ENCODE measurements at places on chromosomes 3 and 15. TPM values are rescaled to one million over a fixed set of nuclear protein-coding genes. Genes with fewer than 3 reads are reported as not detected.

DNA sequence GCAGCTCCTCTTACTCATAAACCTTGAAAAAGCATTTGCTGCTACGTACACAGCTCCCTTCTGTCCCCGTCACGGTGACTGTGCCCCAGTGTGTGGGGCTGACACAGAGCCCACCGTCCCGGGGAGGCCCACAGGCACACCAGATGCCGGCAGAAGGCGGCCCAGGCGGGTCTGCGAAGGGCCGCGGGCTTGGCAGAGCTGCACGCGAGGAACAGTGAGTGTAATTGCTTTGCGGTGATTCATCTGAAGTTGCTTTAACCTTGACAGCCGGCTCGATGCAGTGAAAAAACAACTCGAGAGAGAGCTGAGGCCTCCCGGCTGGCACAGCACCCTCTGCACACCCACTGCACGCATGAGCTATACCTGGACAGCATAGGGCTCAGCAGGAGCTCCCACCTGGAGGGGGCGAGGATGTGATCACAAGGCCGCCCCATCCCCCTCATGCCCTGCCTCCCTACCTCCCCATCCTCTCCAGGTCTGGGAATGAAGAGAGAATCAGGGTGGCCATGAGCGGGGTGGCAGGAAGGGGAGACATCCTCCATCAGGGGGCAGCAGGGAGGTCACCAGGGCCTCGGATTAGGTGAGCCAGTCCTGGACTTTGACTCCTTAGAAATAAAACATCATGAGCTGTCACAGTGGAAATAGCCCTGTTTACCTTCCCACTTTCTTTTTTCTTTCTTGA, 172.7 kb downstream of the MEGF11 start:
- DNase-seq: peak; percentile 78

- DNase-seq: no peak
Observed at GRCh38 chr15:60858511-60859070, 370.5 kb downstream of the RORA start.

- no peak for DNase-seq
Observed at GRCh38 chr3:171199473-171199829, 172.9 kb upstream of the SLC2A2 start.

DNA sequence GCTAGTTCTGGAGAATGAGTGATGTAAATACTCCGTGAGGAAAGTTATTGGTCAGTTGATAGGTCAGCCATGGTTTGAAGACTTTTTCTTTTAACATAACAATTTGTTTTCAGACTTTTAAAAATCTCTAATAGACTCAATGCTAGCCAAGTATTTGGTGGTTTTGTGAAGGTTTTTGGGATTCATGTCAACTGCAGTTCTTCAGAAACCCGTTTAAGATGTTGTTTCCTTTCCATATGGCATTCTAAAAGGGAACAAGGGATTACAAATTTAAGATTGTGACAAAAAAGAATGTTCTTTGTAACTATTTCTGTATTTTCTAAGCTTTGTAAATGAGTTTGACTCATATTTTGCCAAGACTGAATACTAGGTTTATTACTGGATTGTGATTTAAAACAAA, 281.7 kb upstream of the COL8A1 start:
- no peak for DNase-seq

- no peak for DNase-seq
Observed at GRCh38 chr3:108125550-108126071, 34.8 kb upstream of the CD47 start.

DNA sequence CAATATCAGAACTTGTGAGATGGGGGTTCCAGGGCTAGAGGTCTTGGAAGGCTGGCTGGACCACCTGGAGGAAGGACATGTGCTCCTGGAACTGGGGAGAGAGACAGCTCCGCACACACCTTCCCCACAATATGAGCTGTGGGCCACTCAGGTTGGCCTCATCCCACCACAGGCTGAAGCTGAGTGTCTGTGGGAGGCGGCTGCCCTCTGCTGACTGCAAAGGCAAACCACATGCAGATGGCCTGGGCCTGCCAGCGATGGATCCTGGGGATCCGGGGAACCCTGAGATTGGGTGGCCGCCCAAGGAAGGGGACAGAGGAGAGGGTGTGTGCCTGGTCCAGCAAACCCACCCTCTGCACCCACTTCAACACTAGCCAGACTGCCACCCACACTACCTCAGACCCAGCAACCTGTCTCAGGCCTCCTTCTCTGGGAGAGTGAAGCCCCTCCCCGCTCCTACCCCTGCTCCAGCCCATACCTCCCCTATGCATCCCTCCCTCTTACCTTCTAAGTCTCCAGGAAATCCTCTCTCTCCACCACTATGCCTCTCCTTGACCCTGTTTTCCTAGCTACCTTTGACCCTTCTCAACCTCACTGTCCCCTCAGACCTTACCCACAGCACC, 44.8 kb downstream of the CYP11A1 start:
- DNase-seq: peak; percentile 58

The AP4E1 gene
- 7.3 TPM for total RNA-seq

The EPM2AIP1 gene
- 24.6 TPM for total RNA-seq

DNA sequence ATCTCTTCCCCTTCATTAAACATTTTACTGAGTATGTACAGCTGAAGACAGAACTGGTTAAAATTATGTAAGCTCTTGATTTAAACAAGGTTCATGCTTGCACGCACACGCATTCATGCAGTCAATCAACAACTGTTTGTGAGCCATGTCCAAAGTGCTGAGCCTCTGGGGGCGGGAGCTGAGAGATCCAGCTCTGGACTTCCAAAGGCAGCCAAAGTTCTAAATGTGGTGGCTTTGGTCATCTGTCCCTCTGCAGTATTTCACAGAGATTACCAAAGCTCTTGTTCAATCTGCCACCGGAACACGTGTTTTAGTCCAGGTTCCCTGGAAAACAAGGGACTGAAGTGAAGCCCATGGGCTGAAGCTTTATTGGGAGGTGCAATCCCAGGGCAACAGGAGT, 52.4 kb upstream of the SNRPA1 start:
- no peak for DNase-seq

DNA sequence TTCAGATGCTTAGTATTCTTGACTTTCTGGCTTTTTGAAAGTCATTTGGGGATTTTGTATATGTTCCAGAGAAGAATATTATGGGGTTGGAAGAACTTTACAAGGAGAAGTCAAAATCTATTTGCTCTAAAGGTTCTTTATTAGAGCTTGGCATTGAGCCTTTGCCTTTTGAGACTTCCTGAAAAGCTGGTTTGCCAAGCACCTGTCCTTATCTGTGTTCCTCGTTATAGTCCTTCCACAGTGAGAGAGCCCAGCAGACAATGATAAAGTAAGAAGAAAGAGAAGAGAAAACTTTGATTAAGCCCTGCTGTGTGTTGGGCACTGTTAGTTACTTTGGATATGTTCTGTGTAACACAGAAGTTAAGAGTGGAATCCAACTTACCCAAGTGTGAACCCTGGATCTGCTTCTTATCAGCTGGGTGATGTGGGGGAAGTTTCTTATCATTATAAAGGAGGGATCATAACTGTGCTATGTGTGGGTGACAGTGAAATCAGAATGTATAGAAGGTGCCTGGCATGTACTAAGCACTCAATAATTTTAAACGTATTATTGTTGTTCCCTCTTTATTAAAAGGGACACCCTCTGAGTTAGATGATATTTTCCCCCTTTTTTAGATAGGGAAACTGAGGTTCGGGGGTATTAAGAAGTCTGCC, 44.3 kb upstream of the POLR2M start:
- DNase-seq: peak; percentile 42

GRCh38 chr3:62817678-62818077, 57.5 kb downstream of the CADPS start:
- no peak for DNase-seq

DNA sequence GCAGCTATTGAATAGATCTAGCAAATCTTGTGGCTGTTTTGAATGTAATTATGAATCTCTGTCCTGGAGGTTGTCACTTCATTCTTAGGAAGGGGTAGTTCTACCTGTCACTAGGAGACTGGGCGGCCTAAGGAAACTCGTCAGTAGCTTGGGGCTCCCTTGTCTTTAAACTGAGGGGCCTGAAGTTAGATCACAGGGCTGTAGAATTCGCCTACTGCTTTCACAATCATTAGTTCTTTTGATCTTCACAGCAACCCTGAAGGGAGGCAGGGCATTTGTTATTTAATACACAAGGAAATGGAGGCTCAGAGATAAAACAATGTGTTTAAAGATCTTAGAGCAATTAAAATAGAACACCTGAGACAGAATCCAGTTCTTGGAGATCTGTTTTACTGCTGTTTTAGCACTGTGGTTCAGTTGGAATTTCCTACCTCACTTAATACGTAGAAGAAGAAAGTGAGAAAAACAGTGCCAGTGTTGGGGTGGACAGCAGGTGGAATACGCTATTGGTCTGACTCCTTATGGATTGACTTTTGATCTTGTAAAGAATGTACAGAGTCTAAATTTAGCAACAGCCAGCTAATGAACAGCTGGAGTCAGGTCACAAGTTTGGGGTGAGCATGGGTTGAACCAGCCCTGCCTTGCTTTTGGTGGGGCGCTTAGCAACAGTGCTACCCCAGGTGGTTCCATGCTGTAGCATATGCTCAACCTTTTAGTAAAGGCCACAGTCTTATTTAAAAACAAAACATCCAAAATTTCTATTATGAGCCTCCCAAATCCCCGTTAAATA, 71.4 kb upstream of the BHLHE40 start:
- no peak for DNase-seq

The CSPG4 gene
- total RNA-seq: 20.5 TPM

DNA sequence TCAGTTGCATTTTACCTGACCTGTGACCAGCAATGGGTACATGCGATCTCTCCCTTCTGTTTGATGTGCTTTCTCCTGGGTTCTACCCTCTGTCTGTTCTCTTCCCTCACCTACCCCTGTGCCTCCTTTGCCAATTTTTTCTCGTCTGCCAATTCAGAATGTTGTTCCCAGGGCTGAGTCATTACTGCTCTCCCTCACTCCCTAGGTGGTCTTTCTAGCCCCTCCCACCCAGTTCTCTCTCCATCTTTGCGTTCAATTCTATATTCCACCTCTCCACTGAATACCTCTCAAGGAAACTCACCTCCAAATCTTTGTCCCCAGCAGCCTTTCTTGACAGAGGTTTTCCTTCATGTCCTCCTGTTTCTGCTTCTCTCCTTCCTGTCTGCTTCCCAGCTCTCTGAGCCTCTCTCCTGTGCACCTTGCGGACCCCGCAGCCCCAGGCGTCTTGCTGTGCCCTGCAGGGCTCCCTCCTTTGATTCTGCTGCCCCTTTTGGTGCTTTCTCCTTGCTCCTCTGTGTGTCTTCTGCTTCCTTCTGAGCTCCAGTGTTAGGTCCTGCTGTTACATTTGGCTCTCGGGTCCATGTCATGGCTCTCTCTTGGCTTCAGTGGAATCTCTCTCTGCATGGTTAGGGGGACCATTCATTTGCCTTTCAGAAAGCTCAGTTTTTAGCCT, 398.2 kb upstream of the TPM1 start:
- no peak for DNase-seq

The LYSMD2 gene
- 18.2 TPM for total RNA-seq

- no peak for DNase-seq
Observed at GRCh38 chr15:85693277-85693676, 101.4 kb downstream of the KLHL25 start.

- DNase-seq: peak; percentile 30
Observed at GRCh38 chr3:107981471-107982111, 109.2 kb downstream of the CD47 start.

- no peak for DNase-seq
Observed at GRCh38 chr3:151859233-151859673, 14.2 kb upstream of the SUCNR1 start.

The SEMA6D gene
- total RNA-seq: 9.8 TPM

DNA sequence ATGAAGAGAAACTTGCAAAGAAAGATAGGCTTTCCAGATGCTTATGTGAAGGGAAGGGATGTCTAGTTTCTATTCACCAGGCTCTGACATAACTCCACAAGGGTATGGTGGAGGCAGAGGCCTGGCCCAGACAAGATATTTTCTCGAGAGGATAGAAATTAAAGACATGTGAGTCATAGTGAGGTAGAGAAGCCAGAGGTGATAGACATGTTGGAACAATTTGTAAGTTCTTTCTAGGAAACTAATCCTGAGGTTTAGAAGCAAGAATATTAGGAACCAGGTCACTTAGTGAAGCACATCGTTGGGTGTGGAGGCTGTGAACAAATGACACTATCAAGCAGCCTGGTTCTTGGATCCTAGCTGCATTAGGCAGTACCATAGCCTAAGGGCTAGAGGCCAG, 176.9 kb downstream of the BBX start:
- DNase-seq: no peak
